Activated naive CD8-positive, alpha-beta T cell treated with anti-CD3 and anti-CD28 coated beads for 36 hours (primary cell): ENCODE measurements at places on chromosomes 7 and 10. TPM values are rescaled to one million over a fixed set of nuclear protein-coding genes. Genes with fewer than 3 reads are reported as not detected.

GRCh38 chr7:92325858-92326257 lies 80.1 kb downstream of the ANKIB1 start:
- H3K4me1 ChIP-seq, result no peaks in the 10 kb centered on the region
- H3K27me3 ChIP-seq, result no peaks in the 10 kb centered on the region
- no peak for DNase-seq
- H3K4me3 ChIP-seq, result no peak overlapping the region
- H3K36me3 ChIP-seq, result peaks cover 3% of the 10 kb centered on the region

DNA sequence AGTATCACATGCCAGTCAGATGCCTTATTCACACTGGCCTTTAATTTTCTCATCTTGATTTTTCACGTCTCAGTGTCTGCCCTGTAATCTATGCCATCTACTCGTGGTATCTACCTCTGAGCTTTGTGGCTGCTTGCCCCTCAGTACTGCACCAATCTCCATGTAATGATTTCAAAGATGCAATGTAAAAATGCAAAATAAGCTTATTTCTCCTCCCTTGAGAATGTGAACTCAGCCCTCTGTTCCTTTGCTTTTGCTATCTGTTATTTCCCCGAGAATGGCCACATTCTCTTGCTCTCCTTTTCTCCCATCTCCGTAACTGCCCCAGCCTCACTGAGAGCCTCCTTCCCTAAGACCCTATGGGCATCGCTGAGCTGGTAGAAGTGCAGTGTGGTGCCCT lies 317.5 kb downstream of the SFMBT2 start:
- H3K27ac ChIP-seq, result no peak overlapping the region
- DNase-seq, result no peak
- no peak overlapping the region for H3K4me3 ChIP-seq
- no peaks in the 10 kb centered on the region for H3K36me3 ChIP-seq
- no peaks in the 10 kb centered on the region for H3K27me3 ChIP-seq

DNA sequence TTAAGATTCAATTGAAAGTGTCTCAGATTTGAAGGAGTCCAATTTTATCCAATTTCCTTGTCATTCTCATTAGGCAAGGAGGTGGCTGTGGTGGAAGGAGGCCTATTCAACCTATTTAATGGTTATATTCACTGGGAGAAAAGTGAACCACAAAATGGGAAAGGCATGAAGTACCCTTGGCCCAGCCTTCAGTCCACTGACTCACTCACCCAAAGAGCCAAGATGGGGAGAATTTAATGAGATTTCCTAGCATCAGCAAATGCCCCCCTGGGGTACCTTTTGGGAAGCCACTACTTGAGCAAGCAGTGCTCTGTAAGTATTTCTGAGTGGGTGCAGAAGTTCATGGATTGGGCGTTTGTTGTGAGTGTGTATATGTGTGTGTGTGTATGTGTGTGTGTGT lies 144.1 kb downstream of the NRP1 start:
- H3K4me3 ChIP-seq, result no peak overlapping the region
- no peaks in the 10 kb centered on the region for H3K4me1 ChIP-seq
- no peak for DNase-seq
- no peaks in the 10 kb centered on the region for H3K36me3 ChIP-seq

CTAGE8 gene
- total RNA-seq, result 1.9 TPM

- no peaks in the 10 kb centered on the region for H3K36me3 ChIP-seq
- no peak overlapping the region for H3K4me3 ChIP-seq
- no peak overlapping the region for H3K27ac ChIP-seq
- peaks cover 14% of the 10 kb centered on the region for H3K4me1 ChIP-seq
- DNase-seq, result no peak
- no peaks in the 10 kb centered on the region for H3K27me3 ChIP-seq
These were observed 21.6 kb upstream of the CSGALNACT2 start for GRCh38 chr10:43116596-43116995.

DNA sequence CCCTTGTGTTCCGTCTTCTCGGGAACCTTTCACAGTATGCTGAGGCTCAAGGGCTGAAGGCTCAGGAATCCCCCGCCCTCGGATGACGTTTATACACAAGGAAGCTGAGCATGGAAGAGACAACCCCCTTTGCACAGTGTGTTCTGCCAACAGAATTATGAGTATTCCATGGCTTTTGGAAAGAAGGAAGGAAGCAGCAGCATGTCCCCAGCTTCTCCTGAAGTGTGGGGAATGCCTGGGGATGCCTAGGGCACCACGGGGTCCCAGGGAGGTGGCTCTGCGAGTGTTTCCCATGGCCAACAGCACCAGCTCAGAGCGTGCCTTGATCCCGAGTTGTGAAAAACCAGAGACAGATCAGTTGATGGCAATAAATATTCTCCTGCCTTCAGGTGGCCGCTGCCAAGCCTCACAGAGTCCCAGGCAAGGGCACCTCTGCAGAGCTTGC lies 88.8 kb upstream of the DDC start:
- H3K27me3 ChIP-seq, result no peaks in the 10 kb centered on the region
- no peak for DNase-seq
- no peak overlapping the region for H3K4me3 ChIP-seq
- peaks cover 2% of the 10 kb centered on the region for H3K4me1 ChIP-seq
- no peaks in the 10 kb centered on the region for H3K36me3 ChIP-seq

TSPAN12 gene
- total RNA-seq, result not detected

GRCh38 chr10:117884093-117884492 lies 162.6 kb downstream of the RAB11FIP2 start:
- no peaks in the 10 kb centered on the region for H3K36me3 ChIP-seq
- peaks cover 37% of the 10 kb centered on the region for H3K27me3 ChIP-seq
- H3K27ac ChIP-seq, result no peak overlapping the region
- no peak overlapping the region for H3K4me3 ChIP-seq
- DNase-seq, result no peak

DNA sequence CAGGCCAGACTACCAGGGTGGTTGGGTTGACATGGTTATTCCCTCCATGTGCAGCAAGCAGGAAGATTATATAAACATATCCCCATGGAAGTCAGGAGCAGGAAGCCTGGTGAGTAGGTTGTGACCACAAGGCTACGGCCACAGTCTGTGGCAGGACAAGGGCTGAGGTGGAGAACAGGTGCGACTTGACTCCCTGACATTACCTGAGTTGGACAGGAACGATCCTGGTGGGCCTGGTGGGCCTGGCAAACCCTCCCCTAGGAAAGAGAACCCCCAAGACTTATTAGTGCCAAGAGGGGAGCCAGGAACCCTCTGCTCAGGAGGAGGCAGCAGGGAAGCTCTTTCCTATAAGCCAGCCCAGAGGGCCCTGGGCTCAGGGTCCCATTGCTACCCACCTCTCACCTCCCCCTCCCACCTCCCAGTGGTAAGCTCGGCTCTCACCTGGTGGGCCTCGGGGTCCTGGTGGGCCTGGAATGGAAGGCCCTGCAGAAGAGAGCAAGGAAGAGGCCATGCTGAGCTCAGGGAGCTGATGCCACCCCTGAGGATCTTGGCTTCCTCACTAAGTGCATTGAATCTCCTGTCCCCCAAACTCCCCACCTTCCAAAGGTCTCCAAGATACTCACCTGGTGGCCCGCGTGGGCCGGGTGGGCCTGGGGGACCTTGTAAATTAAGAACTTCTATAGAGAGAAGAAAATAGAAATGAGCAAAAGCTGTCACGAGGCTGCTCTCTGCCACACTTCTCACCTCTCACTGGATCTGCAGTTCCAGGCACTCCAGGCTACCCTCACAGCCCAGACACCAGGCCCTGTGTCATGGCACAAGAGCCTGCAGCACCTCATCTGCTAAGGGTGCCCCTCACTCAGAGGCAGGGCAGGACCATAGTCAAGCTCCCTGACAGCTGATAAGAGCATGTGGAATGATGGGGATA lies 44.6 kb downstream of the COL17A1 start:
- H3K36me3 ChIP-seq, result no peaks in the 10 kb centered on the region
- no peaks in the 10 kb centered on the region for H3K27me3 ChIP-seq
- peaks cover 3% of the 10 kb centered on the region for H3K4me1 ChIP-seq
- no peak overlapping the region for H3K4me3 ChIP-seq

DNA sequence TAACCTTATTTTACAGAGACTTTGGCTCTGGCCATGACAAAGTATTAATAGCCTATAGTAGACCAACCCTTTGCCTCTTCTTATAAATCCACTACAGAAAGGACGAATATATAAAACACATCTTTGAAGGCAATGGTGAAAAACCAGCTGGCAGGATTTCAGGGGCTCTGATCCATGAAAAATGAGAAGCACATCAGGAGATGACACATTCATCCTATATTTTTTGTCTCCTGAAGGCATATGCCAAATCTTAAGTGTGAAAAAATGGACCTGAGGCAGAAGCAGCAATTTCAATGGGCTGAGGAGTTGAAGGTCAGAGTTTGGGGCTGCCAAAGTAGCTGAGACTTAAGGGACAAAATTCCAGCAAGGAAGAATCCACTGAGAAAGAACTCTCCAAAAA lies 14.4 kb downstream of the RNF216 start:
- no peak for DNase-seq
- peaks cover 19% of the 10 kb centered on the region for H3K36me3 ChIP-seq
- no peaks in the 10 kb centered on the region for H3K27me3 ChIP-seq
- no peak overlapping the region for H3K4me3 ChIP-seq
- H3K4me1 ChIP-seq, result peaks cover 44% of the 10 kb centered on the region

TAX1BP1 gene
- total RNA-seq, result 72.5 TPM

GRCh38 chr7:87451187-87451586 lies 24.3 kb downstream of the ABCB4 start:
- H3K27ac ChIP-seq, result no peak overlapping the region
- H3K4me3 ChIP-seq, result no peak overlapping the region
